ENCODE measurements at places on chromosomes 6 and 20.

GRCh38 chr6:7058250-7058923 lies 49.4 kb upstream of the RREB1 start:
- no peak for DNase-seq

- no peak for DNase-seq
Observed at GRCh38 chr6:74551896-74552295, 654.0 kb downstream of the COL12A1 start.

DNA sequence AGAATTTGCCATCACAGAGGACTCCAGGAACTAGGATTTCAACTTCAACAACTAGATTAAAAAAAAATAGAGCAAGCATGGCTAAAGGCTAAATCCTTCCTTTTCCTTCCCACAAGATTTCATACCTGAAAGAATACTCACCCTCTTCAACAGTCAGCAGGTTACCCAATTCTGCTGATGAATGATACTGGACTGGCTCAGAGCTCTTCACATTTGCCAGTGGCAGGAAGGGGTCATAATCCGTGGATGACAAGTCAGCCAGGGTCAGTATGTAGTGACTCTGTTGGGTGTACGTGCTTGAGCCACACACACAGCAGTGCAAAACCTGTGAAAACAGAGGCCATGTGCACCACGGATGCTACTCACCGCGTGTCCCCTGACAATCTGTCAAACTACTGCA lies 152.9 kb downstream of the INSM1 start:
- no peak for DNase-seq

DNA sequence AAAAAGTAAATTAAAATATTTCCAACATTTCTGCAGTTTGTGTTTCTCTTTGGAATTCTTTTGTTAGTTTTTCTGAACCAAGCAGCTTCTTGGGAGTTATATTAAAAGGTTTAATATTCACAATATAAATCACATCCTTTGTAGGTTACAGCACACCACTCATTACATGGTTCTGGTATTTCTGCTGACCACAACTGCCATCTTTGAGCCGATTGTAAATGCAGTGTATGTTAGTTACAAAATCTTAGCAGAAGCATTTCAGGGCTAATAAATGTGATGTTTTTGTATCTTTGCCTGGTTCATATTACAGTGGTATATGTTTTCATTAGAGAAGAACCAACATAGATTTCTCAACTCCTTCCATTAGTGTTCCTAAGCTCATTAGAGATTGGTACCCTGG lies 19.1 kb upstream of the TSHZ2 start:
- no peak for DNase-seq

DNA sequence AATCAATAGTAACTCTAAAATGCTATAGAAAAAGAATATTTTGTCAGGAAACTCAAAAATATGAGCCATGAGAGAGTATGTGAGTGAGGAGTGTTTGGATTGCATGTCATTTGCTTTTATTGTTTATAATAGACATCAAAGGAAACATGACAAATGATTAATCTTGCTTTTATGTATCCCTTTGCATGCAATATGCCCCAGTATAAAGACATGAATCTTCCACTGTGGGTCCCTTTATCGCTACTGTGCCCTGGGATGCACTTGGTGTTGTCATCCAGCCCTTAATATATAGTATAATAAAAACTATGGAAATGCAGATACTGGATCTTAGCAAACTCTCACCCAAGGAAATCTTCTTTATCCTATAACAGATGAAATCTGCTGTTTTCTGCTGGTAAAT lies 77.3 kb downstream of the LAMA4 start:
- no peak for DNase-seq

DNA sequence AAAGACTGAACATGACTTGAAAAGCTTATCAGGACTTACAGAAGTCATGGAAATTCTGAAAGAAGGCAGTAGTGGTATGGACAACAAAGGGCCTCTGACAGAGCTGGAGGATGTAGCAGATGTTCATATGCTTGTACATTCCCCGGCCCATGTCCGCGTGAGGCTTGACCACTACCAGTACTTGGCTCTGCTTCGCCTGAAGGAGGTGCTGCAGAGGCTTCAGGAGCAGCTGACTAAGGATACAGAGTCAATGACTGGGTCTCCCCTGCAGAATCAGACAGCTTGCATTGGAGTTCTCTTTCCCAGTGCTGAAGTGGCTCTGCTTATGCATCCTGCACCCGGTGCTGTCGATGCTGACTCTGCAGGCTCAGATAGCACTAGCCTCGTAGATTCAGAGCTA lies 29.2 kb downstream of the TAF11 start:
- DNase-seq = no peak

DNA sequence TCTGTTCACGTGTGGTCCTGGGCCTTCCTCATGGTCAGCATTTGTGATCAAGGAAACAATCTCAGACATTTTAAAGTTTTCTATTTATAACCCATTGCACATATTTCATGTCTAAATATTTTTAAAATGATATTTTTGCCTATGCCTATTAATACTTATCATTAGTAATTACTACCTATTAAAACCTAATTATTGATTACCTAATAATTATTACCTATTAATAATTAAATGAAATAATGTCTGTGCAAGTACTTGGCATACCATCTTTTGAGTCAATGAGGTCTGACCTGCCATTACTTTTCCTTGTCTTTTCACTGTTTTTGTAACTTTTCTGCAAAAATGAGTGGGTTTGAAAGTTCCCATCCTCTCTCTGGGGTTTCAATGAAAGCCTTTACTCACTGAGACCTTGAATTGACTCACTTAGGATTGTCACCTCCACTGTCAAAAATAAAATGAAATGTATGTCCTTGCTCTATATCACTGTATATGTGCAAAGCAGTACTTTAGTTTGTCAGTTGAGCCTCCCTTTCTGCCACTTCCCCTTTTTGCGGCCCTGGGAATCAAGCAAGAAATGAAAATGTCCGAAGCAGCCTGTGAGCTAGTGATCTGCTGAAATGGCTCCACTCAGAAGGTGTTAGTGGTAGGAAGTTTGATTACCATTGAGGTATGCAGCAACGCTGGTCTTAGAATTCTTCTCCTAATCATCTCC lies 87.8 kb downstream of the L3MBTL3 start:
- no peak for DNase-seq

DNA sequence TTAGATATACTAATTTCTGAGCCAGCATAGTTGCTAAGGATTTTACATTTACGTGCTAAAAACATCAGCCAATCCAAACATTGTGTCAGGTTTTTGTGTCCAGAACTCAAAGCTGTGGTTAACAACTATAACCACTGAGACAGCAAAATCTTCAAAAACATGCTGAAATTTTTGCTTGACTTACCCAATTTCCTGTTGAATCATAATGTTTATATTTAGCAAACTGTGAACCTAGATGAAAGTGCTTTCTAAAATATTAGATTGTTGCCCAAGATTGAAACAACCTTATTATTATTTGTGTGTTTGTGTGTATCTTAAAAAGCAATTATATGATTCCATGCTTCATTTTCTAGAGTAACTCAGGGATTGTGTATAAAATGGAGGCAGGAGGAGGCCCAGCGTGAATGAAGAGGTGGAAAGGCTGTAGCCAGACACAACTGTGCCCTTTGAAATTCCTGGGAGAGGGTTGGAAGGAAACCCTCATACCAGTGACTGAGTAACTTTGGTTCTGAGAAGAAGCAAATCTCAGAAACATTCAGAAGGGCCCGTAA lies 48.0 kb downstream of the ARMC2 start:
- no peak for DNase-seq

DNA sequence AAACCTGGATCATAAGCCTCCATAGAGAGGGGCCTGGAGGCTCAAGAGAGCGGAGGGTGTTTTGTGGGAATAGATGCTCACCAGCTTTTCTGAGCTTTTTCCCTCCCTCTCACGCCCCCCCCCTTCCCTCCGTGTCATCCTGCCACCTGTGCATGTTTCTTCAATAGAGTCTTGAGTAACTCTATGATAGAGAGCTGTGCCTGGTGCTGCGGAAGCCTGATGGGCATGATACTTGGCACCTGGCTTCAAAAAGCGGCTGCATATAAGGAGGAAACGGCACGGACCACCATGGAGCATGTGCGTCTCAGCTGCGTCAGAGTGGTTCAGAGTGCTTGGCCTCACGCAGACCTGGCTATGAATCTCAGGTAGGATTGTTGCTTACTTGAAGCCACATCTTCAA lies 198.9 kb downstream of the CDH4 start:
- DNase-seq = no peak

- DNase-seq = no peak
Observed at GRCh38 chr6:6246544-6246943, 73.9 kb downstream of the F13A1 start.

DNA sequence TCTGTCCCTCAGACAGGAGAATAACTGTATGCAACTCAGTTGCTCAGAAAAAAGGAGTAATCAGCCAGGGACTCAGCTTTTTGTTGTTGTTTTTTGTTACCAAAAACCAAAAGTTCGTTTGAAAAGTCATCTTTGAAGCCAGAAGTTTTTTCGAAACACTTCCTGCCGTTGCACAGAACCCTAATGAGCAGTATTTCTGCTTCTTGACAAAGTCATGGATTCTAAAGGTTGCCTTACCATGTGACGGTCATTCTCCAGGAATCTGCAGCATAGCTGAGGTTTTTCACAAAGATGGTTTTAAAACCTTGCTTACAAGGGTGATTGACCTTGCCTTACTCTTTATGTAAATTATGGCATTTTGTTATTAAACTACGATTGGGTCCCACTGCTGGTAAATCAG lies 1.9 kb downstream of the RAB32 start:
- no peak for DNase-seq

DNA sequence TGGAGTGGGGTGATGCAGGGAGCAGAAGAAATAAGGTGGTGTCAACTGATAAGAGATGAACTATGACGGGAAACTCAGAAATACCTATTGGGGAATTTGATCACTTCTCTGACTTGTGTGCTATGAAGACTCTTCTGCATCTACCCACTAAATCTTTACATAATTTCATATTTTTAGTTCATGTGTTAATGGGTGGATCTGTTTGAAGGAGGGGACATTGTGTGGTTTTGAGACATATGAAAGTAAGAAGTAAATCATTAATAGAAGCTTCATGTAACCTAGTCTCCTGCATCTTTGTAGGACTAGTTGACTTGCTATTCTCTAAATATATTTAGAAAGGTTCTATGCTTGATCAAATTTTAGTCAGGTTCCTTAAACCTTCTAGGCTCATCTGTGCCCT lies 86.6 kb upstream of the MEI4 start:
- no peak for DNase-seq

- DNase-seq = no peak
Observed at GRCh38 chr6:1463751-1464426, 74.5 kb downstream of the FOXF2 start.

Data from activated CD4-positive, CD25-positive, alpha-beta regulatory T cell (primary cell).